ENCODE measurements at places on chromosomes 7 and 10.

GRCh38 chr10:121260377-121260776, 337.9 kb downstream of the FGFR2 start:
- no peak for DNase-seq

DNA sequence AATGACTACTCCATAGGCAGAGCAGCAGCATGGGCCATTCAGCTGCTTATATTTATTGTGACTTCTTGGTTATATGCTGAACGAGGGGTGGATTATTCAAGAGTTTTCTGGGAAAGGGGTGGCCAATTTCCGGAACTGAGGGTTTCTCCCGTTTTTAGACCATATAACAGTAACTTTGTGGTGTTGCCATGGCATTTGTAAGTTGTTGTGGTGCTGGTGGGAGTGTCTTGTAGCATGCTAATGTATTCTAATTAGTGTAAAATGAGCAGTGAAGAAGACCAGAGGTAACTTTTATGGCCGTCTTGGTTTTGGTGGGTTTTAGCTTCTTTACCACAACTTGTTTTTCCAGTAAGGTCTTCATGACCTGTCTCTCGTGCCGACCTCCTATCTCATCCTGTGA, 139.6 kb downstream of the KLF6 start:
- no peak for DNase-seq

DNA sequence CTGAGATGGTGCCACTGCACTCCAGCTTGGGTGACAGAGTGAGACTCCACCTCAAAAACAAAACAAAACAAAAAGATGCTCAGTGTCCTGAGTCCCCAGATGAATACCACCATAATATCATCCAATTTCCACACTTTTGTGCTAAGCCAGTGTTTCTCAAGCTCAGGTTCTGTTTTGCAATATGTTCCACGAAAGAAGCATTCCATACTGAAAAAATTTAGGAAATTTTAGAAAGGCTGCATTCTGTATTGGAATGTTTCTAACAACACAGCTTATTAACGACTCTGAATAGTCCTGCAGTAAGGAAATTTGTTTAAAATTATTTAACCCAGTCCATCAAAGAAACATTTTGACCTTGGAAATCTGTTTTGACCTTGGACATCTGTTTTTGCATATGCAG, 142.4 kb downstream of the EPC1 start:
- no peak for DNase-seq

- no peak for DNase-seq
These were observed 22.1 kb downstream of the CLDN12 start for GRCh38 chr7:90425376-90425775.

DNA sequence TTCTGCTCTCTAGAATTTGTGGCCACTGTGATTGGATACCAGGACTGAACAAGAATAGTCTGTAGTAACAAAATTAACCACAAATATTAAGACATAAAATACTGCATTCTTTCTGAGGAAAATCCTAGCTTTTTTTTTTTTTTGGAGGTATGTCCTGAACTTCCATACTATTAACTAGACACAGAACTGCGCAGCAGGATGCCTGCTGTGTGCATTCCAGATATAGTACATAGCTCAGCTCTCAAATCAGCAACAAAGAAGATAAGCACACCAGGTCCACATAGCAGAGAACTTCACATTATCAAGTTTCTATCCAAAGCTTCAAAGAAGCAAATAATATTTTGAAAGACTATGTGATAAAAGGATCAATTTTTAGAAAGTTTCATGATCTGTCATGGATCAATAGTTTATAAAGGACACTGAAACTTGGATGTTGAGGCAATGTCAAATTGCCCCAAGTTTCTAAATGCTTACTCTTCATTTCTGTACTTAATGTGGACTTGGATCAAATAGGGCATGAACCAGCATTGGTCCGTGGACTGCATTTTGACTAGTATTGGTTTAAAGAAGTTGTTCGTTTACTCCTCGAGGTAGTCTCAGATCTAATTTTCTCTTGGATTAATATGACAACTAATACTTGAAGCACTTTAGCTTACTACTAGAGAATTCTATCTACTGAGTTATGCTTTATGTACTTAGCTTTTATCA, 15.4 kb downstream of the NAMPT start:
- no peak for DNase-seq
